ENCODE measurements at places on chromosomes 6 and 20.

- DNase-seq = no peak
These were observed 20.7 kb upstream of the SLC2A12 start for GRCh38 chr6:134073161-134073560.

GRCh38 chr20:8213831-8214587, 81.9 kb downstream of the PLCB1 start:
- no peak for DNase-seq

- DNase-seq = no peak
These were observed 167.4 kb upstream of the PRND start for GRCh38 chr20:4554346-4554745.

DNA sequence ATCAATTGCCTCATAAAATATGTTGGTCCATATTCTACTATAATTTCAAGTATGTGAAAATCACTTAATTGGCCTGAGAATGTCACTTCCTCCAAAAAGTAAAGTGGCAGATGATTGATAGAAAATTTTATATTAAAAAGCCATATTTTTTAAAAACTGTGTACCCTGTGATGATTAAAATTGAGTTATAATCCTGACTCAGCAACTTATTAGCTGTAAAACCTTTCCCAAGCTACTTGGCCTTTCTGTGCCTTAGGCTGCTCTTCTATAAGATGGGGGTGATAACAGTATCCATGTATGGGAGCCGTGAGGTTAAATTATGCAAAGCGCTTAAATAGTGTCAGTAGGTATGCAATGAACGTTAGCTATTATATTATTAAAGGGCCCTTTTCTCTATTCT, 524.4 kb downstream of the TFAP2A start:
- no peak for DNase-seq

GRCh38 chr20:52110456-52110855, 81.1 kb downstream of the ZFP64 start:
- DNase-seq = no peak

DNA sequence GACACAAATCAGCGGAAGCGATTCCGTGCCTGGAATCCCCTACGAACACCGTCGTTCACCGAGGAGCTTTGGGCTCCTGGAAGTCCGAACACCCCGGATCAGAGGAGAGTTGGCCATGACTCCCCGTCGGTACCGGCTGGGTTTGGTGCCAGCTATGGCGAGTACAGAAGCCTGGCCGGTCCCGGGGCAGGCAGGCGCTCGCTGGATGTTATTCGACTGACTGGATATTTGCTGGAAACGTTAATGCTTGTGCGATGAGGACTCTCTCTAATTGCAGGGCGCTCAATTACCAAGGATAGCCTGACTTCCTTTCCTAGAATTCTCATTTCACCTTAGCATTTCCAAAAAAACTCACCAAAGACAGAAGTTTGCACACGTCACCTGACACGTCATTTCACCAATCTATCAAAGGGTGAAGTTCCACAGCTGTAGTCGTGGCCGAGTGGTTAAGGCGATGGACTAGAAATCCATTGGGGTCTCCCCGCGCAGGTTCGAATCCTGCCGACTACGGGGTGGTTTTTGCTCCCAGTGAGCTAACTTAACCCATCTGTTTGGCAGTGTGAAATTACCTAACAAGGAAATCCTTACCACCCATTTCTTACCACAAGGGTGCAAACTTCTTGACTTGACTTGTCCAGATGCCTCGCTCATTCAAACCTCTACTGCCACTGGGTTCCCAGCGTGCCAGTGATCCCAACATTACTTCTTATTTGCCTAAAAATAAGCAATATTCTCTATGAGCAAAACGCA, 22.7 kb upstream of the ZNF184 start:
- peak; percentile 90 for DNase-seq

DNA sequence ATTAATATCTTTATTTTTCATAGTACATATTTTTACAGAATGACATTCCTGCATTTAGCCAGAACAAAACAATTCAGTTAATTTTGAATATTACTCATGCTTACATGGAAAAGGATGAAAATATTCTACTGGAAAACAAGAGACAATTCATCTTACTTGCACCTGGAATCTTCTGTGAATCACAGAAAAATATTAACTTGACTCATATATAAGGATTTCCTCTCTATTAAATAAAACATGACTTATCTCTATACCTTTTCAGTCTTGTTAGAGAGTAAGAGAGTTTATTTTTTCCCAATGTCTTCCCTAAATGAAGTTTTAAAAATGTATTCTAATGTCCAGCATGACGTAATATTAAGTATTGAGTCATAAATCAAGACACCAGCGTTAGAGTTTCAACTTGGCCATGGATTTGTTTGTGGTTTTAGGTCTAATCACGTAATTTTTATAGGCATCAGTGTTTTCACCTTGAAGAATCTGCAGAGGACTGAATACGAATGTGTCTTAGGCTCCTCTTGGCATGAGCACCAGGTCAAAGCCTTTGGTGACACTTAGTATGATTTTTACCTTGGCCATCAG, 445.1 kb upstream of the JAG1 start:
- DNase-seq = no peak

GRCh38 chr20:63636752-63637628, 10.1 kb upstream of the GMEB2 start:
- no peak for DNase-seq

GRCh38 chr6:74577619-74578018, 628.2 kb downstream of the COL12A1 start:
- no peak for DNase-seq

GRCh38 chr6:137852346-137852745, 14.7 kb upstream of the TNFAIP3 start:
- DNase-seq = no peak

GRCh38 chr6:99362678-99363268, 13.3 kb upstream of the FAXC start:
- no peak for DNase-seq

- no peak for DNase-seq
These were observed 6.2 kb downstream of the CDH22 start for GRCh38 chr20:46302106-46302505.

- no peak for DNase-seq
These were observed 34.9 kb upstream of the DST start for GRCh38 chr6:56677559-56677958.

DNA sequence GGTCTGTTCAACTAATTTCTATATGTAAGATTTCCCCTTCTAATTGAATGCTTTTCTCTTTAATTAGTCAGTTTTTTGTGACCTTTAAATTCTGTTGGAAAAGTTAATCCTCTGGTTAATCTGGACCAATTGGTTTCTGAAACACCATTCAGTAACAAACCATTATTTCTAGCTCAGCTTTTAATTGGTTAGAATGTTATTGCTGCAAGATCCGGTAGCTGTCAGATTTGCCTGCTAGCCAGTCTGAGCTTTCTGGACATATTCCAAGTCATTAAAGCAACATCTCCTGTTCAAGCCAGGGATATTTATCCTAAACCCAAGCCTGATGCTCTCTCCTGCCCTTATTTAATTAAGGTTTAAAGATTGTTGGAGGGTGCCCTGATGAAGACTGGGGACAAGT, 55.1 kb upstream of the FBXL4 start:
- no peak for DNase-seq

DNA sequence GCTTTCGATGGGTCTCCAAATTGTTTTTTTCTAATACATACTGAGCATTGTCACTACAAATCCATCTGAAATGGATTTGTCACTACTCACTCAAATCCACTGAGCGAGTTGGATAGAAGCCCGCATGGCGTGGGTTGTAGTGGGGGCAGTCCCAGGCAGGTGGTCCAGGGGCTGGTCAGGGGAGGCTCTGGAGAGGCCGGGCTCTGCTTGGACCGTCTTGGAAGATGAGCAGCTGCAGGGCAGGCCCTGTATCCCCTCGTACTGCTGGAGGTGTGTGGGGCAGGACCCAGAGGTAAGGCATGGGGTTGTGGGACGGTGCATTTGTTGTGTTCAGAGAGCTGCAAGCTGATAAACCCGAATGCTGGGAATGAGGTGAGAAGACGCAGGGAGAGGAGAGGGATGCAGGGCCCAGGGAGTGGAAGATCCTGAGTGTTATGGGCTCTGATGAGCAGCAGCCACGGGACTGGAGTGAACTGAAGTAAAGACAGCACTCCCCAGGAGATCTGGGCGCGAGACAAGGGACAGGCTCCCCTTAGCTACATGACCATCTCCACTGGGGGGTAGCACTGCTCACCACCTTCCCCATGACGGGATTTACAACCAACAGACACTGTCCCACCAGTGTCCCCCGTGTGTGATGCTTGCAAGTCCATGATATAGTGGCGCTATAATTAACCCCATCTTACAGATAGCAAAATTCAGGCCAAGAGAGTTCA, 45.9 kb downstream of the PSMG4 start:
- no peak for DNase-seq

DNA sequence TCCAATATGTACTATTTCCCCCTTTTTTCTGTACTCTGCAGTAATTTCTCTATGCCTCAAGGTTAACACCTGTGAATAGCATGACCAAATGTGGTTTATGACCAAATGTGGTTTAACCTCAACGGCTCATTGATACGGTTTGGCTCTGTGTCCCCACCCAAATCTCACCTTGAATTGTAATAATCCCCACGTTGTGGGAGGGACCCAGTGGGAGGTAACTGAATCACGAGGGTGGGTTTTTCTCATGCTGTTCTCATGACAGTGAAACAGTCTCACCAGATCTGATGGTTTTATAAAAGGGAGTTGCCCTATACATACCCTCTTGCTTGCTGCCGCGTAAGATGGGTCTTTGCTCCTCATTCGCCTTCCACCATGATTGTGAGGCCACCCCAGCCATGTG, 18.7 kb downstream of the DEK start:
- peak; percentile 48 for DNase-seq

GRCh38 chr6:152091851-152092341, 284.4 kb downstream of the ESR1 start:
- no peak for DNase-seq

DNA sequence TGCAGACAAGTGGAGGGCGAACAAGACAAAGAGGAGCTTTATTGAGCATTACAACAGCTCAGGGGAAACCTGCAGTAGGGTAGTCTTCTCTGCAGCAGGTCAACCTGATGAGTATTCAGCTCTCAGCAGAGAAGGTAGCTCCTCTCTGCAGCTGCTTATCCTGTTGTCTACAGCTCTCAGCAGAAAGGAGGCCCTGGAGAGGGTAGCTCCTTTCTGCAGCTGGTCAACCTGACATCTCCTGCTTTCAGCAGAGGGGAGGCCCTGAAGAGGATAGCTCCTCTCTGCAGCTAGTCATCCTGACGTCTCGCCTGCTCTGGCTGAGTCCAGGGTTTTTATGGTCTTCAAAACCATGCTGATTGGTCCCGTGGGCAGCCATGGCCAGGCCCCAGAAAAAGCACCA, 113.6 kb downstream of the CD24 start:
- no peak for DNase-seq

GRCh38 chr20:2299301-2299700, 3.5 kb downstream of the TGM3 start:
- DNase-seq = no peak

DNA sequence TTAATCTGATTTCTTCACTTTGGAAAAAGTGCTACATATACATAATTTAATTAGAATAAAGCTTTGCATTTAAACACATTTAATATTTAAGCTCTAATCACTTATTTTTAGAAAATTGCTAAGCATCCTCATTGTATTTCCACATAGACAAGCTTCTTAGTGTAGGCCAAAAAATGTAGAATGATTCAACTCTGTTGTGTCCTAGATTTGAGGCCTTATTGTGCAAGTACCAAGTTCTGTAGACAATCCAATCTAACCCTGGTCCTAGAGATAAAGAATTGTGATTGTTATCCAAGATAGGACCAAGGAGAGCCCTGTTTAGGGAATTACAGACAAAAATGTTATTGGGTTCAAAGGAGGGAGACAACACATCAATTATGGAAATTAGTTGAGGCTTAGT, 27.6 kb downstream of the MRAP2 start:
- DNase-seq = no peak

GRCh38 chr20:16434062-16434664, 139.1 kb downstream of the KIF16B start:
- DNase-seq = peak; percentile 64

DNA sequence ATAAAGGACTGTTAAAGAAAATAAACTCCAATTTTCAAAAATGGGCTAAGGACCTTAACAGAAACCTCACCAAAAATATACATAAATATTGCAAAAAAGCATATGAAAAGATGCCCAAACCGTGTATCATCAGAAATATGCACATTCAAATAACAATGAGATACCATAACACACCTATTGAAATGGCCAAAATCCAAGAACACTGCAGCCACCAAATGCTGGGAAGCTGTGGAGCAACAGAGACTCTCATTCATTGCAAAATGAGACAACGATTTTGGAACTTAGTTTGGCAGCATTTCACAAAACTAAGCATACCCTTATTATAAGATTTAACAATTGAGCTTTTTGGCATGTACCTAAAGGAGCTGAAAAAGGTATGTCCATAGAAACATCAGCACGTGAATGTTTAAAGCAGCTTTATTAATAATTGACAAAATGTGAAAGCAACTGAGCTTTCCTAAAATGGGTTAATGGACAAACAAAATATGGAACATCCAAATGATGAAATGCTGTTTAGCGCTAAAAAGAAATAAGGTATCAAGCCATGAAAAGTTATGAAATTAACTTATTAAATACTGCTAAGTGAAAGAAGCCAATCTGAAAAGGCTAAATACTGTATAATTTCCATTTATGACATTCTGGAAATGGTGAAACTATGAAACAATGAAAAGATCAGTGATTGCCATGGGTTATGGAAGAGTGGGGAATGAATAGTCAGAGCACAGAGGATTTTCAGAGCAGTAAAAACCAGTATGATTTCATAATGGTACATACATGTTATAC, 592.6 kb upstream of the ADGRB3 start:
- DNase-seq = no peak

GRCh38 chr6:82597201-82597600, 233.6 kb downstream of the TPBG start:
- no peak for DNase-seq

GRCh38 chr20:4006640-4007039, 8.7 kb downstream of the RNF24 start:
- no peak for DNase-seq

DNA sequence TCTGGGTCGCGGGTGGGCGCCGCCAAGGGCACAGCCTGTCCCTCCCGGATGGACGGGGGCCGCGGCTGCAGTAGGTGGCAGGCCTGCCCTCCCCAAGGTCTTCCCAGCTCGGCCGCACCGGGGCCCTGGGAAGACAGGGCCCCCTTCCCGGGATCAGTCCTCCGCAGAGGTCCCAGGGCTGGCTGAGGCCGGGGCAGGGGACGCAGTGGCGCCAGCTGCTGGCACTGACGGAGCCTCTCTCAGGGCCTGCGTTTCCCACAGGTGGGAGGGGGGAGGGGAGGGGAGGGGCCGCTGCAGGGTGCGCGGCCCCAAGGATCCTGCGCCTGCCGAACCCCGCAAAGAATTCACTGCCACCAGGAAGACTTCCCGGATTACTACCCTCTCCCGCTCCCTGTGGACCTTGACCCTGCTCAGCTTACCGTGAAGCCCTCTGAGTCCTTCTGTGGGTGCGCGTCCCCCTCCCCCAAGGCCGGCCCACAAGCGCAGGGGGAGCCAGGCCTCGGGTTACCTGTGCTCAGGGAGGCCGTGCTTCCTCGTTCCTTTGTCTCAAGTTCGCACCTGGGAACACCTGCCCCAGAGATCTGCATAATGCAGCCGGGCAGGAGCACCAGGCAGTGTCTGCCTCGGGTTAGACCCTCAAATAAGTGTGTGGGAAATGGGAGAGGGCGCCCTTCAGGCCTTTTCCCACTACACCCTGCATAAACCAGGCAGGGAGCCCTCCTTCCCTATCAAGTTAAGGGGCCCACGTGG, 5.1 kb downstream of the LZTS3 start:
- DNase-seq = no peak

GRCh38 chr20:50220093-50220893, 29.7 kb downstream of the CEBPB start:
- no peak for DNase-seq

Measured in stimulated activated CD4-positive, alpha-beta T cell treated with anti-CD3 and anti-CD28 coated beads, Interleukin-15, amount 100 ng/mL, for 24 hours (primary cell).